ENCODE measurements at places on chromosomes 6 and 20.

DNA sequence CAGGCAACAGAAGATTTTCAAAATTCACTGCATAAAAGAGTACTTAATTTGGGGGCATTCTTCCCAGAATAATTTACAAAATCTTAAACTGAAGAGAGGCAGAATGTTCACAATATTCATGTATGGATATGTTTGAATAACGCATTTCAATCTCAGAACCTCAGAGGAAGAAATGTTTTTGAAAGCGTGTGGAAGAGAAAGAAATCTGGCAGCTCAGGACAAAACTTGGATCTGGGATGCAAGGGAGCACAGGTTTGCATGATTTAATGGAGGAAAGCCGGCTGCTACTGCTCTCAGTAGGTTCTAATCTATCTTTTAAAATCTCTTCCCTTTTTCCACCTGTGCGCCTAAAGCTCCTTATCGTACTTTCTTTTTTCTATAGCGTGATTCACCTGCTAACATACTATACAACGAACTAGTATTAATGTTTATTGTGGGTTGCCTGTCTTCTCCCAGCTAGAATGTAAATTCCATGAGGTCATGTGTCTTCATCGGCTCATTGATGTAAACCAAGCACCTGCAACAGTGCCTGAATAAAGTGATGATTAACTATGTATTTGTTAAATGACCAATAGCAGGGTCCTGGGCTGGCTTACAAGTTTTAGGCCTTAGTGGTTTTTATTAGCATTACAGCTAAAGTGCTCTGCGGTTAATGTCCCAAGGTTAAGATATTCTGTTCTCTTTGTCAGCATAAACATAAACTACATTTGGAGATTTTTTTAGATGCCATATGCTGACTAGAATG is 15.3 kb downstream of the PRL start:
- no peak for DNase-seq

GRCh38 chr6:142907544-142907943 is 37.4 kb downstream of the HIVEP2 start:
- DNase-seq: no peak

- DNase-seq: no peak
These were observed 21.3 kb upstream of the TBX18 start for GRCh38 chr6:84785671-84786070.

DNA sequence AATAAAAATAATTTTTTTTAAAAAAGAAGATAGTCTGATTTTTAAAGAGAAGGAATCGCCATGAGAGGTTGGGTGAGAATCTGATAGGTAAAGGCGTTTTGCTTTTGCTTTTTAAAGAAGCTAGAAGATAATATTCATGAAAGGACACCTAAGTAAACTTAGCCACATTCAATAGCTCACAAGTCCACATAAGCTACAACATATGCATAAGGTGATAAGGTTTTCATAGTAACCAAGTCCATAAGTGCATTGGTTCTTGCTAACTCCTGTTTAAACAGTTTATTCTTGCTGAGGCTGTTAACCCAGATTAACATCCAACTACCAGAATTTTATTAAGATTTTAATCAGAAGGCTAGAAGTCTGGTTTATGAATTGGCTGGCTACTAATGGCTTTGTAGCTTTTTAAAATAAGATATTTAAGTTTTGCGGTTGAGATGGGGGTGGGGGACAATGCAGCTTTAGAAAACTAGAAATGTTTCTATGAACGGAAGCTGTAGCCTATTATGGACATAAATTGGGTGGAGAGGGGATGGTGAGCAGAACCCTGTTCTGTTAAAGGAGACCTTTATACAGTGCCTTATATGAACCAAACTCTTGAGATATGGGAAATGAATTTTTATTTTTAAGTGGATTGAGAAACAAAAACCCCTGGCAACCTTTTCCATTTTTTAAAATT is 235.1 kb downstream of the ZFAND3 start:
- no peak for DNase-seq

- no peak for DNase-seq
These were observed 15.6 kb downstream of the KCNS1 start for GRCh38 chr20:45085289-45085688.

- DNase-seq: no peak
These were observed 4.7 kb downstream of the SAPCD1 start for GRCh38 chr6:31767096-31767645.

GRCh38 chr6:160973311-160974250 is 18.0 kb upstream of the MAP3K4 start:
- no peak for DNase-seq

- no peak for DNase-seq
These were observed 103.9 kb downstream of the OLIG3 start for GRCh38 chr6:137390334-137390733.

DNA sequence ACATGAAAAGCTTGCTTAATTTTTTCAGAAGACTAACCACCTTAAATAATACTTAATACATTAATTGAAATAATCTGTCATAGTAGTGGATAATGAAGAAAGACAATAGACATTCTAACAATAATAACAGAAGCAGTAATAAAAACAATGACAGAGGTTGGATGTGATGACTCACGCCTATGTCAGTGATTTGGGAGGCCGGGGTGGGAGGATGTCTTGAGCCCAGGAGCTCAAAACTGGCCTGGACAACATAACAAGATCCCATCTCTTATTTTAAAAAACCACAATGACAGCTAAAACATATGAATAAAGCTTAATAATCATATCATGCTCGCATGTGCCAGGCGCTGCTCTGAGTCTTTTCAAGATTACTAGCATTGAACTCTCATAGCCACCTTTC is 105.5 kb downstream of the IPCEF1 start:
- DNase-seq: no peak

- DNase-seq: no peak
These were observed 4.5 kb downstream of the IYD start for GRCh38 chr6:150373260-150373701.

GRCh38 chr6:56750686-56751085 is 108.0 kb upstream of the DST start:
- no peak for DNase-seq

GRCh38 chr20:20181322-20181721 is 129.0 kb downstream of the CFAP61 start:
- DNase-seq: no peak

GRCh38 chr20:36768768-36769430 is 4.7 kb downstream of the DSN1 start:
- no peak for DNase-seq

DNA sequence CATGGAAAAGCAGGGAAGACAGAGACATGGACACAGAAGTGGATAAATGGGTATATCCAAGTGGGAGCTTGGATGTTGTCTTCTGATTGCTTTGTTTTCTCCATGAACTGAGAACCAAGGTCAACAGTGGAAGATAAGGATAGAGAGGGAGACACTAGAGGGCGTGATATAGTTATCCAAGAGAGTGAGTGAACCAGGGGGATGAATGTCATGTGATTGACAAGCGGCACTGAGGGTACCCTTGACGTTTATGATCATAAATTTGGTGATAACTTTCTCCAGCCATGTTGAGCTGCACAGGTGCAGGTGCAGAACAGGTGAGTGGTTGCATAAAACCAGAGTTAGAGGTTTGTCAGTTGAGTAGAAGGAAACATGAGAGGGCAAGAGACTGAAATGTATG is 20.7 kb downstream of the EBF4 start:
- no peak for DNase-seq

- DNase-seq: peak; percentile 33
These were observed 6.1 kb upstream of the HSPA1B start for GRCh38 chr6:31821301-31822035.

- no peak for DNase-seq
These were observed 64.4 kb upstream of the TMEM170B start for GRCh38 chr6:11473008-11473740.

- no peak for DNase-seq
These were observed 74.5 kb downstream of the PSMG4 start for GRCh38 chr6:3333263-3333662.

DNA sequence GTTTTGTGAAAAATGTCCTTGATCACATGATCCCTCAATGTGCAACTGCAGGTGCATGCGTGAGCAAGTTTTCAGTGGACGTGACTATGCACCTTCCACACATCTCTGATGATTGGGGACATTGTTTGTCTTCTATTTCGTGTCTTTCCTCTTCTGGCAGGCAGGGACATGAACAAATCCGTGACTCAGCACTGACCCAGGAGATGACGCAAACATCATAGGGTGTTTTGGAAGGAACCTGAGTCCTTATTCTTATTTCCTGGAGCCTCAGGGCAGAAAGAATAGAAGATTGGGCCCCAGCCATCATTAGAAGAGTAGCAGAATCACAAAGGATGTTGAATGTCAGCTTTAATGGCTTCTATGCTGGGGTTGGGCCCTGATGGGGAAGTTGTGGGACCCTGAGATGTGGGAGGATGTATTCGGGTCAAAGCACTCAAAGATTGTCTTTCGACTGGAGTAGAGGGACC is 11.9 kb upstream of the SIRPD start:
- DNase-seq: no peak

- no peak for DNase-seq
These were observed 55.2 kb upstream of the TAGAP start for GRCh38 chr6:159099961-159100360.

Data from progenitor cell of endocrine pancreas (in vitro differentiated cells).